ENCODE measurements at places on chromosomes 3 and 15.

DNA sequence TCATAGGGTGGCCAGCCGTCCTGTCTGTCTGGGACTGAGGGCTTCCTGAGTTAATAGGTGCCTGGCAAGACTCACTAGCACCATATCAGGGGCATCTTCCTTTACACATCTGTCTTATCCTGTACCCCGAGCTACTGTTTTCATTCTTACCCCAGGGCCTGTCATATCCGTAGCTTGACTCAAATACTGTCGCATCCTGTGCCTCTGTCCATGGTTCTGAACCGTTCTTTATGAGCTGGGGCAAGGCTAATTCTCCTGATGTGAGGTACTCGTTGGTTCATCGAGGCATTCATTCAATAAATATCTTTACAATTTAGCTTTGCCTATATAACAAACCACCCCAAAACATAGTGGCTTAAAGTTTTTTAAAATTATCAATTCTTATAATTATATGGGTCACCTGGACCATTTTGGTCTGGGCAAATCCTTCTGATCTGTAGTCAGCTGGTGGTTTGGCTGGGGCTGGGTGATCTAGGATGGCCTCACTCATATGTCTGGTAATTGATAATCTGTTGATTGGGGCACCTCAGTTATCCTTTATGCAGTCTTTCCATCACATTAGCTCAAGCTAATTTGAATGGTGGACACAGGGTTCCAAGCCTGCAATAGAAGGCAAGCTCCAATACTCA lies 121.2 kb downstream of the TLE3 start:
- no peak for DNase-seq

DNA sequence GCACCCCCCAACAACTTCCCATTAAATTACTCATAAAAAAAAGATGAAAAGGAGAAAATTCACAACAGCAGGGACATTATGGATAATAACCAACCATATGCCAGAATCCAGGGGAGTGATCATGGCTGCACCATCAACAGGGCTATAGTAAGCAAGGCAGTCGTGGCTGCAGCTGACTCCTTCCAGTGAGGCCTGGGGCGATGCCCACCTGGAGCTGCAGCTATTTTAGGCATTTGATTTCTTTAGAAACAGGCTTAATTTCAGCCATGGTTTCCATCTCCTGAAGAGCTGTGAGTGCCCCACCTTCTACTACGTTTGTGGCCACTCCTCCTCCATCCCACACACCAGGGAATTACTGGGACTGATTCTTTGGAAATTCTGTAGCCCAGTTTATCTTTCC lies 84.0 kb downstream of the MINAR1 start:
- no peak for DNase-seq

DNA sequence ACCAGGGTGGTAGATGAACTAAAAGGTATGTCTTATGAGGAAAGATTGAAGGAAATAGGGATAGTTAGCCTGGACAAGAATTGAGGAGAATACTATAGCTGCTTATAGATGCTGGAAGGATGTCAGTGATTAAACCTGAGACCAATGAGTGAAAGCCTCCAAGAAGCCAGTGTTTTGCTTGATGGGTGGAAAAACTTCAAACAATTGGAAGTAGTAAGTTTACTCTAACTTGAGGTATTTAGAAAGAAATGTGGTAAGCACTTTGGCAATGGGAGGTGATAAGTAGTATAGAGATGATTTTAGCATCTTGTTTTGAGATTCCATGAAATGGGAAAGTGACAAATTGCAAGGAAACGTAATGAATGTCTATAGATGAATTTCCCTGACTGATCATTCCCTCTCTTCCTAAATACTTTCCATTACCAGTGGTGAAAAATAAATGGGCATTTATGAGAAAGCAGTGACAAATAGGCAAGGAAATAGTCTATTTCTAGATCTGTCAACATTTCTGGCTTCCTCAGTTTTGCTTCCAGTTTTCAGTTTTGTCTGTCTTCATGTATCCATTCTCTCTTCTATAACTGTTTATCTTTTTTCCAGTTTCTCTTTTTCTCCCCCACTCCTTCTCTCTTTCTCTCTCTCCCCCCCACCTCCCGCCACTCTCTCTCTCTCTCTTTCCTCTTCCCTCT lies 19.2 kb downstream of the SLC15A2 start:
- DNase-seq: no peak

DNA sequence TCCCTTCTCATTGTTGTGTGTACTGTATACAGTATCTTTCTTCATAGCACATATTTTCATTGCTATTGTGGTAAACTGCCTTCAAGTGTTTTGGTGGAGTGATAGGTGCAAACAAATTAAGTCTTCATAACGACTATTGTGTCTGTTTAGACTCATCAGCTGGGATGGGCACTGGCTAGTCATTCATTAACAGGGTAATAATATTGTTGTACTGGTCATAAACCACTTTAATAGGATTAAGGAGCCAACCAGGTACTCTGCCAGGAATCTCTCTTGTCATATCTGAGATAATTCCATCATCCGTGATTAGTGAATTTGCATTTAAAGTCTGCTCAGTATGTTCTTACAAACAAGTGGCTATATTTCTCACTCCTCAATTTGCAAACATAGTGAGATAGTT lies 10.2 kb upstream of the TMEM45A start:
- DNase-seq: no peak

GRCh38 chr15:99503411-99503810 lies 62.4 kb upstream of the MEF2A start:
- DNase-seq: no peak

- no peak for DNase-seq
Measured at GRCh38 chr3:153150991-153151390, 11.0 kb upstream of the RAP2B start.

DNA sequence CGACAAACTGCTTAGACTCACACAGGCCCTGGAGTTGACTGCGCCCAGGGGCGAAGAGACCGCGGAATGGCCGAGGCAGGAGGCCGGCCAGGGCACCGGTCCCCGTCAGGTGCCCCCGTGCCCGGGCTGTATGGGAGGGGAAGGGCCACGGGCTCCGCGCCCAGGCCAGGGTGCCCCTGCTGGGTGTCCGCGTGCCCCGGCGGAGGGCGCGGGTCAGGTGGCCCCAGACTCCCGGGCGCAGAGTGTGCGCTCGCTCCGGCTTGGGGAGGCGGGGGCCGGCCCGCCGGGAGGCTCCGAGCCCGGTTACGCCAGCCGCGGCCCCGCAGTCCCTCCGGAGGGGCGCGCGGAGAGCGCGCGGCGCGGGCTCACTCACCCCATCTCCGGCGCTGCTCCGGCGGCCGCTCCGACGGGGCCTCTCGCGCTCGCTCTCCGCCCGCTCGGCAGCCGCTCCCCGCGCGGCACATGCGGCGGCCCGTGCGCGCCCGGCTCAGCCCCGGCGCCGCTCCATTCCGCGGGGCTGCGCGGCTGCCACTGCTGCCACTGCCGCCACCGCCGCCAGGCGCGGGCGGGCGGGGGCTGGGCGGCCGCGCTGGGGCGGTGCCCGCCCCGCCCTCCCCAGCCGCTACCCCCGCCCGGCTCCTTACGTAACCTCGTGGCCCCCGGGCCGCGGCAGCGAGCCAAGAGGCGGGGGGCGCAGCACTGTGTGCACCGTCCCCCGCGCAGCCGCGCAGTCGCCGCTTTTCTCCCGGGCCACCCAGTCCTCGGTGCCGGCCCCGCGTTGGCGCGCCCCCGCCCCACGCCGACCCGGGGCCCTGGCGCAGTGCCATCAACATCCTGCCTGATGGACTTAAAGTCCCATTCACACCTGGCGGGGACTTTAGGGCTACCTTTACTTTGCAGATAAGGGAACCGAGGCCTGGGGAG lies at the start of gene HOMER2:
TSS of gene HOMER2 (minus strand) at position 563 of the 924 bp plus-strand sequence. CDS start at position 378, 185 bp downstream.
- peak; percentile 20 for DNase-seq

- no peak for DNase-seq
Measured at GRCh38 chr3:21544076-21544462, 206.9 kb downstream of the ZNF385D start.

GRCh38 chr15:74209560-74209958 lies 7.0 kb upstream of the STRA6 start:
- no peak for DNase-seq

- DNase-seq: no peak
Measured at GRCh38 chr3:8888301-8888915, 74.9 kb downstream of the RAD18 start.

- DNase-seq: no peak
Measured at GRCh38 chr15:80837006-80837405, 57.8 kb downstream of the CEMIP start.

DNA sequence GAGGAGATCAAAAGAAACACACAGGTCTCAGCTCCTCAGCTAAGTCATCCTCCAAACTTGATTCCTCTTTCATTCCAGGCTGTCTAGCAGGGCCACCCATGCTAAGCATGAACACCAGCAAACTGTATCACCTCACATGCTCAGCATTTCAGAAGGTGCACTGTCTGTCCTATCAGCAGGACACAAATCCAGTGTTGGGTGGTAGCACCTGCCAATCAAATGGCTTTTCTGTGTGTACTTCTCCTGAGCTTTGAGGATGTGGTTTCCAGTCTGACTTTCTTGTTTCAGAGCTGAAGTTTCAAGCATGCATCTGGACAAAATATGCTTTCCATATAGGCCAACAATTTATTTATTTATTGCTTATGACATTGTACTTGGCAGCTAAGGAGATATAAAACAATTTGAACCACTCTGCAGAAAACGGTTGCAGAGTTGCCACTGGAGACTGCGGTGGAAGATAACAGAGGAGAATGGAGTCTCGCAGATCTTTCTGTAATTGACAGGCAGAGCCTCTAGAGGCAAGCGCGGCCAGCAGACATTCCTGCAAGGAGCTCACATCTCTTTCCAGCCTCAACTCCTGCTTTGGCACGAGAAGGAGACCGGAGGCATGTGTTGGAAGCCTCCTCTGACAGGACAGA lies 167.1 kb upstream of the WNT5A start:
- no peak for DNase-seq

DNA sequence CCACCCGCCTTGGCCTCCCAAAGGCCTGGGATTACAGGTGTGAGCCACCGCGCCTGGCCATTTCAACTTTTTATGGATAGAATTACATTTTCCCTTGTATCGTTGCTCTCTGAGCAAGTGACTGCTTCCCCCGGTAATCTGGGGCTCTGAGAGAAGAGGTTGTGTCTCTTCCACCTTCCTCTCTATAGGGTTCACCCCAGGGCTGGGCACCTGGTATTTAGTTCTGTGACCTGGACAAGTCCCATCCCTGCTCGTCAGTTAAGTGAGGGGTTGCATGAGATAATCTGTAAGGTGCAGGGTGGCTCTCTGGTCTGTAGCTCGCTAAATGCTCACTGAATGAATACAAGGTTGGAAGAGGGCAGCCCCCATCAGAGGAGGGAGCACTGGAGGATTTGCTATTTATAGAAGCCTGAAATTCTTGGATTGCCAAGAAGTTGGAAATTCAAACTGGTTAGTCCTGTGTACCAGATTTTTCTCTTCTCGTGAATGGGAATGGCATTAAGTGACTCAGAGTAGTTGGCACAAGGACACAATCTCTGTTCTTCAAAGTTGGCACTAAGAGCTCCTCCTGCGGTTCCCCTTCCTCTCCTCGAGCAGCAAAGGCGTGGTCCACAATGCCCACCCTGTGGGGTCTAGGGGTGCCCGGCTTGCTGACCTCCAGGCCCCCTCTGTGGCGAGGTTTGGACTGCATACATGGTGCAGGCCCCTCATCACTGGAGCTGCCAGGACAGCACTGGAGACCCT lies 68.1 kb upstream of the DLG1 start:
- DNase-seq: no peak

DNA sequence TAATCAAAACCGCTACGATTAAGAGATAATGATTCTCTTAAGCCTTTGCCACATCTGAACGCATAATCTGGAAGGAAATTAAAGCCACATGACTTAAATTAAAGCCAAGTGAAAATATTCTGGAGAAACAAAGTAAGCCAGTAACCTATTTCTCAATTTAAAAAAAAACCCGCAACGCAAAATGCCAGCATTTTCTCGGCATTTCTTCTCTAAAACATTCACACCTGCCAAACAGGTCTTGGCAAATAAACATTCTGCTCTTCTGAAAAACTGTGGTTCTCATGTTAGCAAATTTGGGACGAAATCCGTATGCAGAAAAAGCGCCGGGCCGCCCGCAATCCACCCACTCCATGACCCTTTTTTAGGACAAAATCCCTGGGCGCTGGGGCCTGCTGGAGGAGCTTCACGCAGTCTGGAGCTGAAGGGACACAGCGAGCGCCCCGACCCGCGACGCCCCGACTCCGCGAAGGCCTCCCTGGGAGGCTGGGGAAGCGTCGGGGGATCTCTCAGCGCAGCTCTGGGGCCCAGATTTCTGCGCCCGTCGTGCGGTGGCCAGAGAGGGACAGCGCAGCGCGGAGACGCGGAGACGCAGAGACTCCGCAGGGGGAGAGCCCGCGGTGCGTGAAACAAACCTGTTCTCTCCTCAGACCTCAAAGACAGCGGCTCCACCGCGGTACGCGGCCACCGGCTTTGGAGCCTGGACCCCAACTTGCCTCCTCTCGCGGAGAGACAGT lies 471 bp downstream of the NKIRAS1 start:
- DNase-seq: no peak

DNA sequence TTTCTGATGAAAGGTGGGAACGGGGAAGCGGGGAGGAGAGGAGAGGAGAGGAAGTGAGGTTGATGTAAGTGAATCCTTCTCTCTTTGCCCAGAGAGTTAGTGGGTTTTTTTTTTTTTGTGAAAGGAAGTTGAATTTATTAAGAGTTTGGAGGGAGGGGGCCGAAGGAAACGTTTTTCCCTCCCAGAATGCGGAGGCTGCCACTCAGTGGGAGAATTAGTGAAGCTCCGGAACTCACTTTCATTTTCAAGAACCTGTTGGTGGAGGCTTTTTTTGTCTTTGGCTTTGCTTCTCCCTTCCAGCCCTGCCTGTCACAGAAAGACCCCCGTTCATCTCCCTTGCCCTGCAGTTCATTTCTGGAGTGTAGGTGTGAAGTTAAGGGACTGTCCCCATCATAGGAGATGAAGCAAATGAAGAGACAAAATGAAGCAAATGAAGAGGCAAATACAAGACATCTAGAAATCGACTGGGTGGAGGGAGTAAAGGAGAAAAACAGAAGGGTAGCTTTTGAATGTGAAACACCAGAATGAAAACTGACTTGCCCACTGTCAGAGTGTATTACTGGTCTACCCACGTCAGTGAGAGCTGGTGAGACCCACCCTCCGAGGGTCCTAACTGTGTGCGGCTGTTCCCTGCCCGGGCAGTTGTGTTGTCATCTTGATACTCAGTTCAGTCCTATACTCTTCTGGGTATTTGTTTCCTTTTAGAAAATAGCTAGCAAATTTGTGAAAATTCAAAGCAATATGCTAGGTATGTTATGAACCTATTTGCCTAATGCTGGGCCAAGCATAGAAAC lies 91.5 kb downstream of the ITPR1 start:
- peak; percentile 8 for DNase-seq

- no peak for DNase-seq
Measured at GRCh38 chr3:152589644-152590043, 245.3 kb upstream of the P2RY1 start.

DNA sequence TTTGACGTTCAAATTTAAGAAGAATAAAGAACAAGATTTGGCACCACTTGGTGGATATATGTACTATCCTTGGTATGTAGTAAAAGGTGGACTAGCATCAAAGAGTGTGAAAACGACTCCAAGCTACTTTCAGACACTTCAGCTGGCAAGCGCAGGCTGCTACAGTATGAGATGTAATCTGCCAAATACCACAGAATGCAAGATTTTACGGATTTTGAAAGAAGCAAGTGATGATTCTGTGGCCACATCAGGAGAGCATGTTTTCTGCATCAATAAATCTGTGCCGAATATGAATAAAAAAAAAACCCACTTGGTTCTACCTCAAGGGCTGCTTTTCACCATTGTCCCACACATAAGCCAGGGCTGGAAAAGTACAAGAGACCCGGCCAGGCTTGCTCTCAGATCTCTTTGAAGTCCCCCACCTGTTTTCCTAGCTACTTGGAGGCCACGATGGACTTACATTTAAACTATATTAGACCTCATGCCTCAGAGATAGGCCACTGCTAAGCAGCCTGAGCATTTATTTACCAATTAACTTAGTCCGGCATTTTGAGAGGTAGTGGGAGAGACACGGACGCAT lies 37.4 kb downstream of the MYO1E start:
- no peak for DNase-seq
